ENCODE measurements at places on chromosomes 3 and 15.

DNA sequence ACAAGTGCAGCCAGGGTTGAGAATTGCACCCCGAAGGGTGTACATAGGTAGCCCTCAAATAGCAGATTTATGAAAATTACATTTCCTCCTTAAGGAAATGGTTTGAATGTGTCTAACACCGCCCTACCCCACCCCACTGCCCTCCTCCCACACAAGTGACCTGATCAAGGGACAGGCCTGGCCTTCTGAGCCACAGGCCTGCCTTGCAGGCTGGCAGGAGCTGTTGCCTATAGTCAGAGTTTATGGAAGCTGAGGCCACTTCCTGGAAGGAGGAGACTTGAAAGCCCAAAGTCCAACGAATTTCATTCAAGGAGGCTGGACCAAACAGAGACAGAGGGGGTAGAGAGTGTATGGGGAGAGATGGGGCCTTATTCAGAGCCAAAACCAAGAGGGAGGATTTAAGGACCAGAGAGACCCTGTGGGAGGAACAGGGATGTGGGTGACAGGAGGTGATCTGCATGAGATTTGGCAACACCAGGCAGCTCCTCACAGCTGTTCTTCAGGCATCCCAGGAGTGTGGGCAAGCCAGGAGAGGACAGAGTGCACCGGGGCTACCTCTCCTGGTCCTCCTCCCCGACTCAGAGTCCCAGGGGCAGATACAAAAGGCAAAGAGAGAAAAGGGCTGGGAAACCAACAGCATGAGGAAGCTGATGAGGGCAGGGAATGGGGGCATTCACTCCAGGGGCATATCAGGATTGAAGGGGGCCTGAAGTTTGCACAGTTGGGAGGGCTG, 100.4 kb upstream of the HES1 start:
- DNase-seq: no peak

- DNase-seq: no peak
Observed at GRCh38 chr3:93904568-93904967, 69.1 kb downstream of the PROS1 start.

GRCh38 chr3:157789162-157789561, 285.9 kb upstream of the VEPH1 start:
- DNase-seq: no peak

- no peak for DNase-seq
Observed at GRCh38 chr3:189797103-189797750, 166.0 kb downstream of the TP63 start.

GRCh38 chr3:156664831-156665178, 9.6 kb upstream of the TIPARP start:
- no peak for DNase-seq

DNA sequence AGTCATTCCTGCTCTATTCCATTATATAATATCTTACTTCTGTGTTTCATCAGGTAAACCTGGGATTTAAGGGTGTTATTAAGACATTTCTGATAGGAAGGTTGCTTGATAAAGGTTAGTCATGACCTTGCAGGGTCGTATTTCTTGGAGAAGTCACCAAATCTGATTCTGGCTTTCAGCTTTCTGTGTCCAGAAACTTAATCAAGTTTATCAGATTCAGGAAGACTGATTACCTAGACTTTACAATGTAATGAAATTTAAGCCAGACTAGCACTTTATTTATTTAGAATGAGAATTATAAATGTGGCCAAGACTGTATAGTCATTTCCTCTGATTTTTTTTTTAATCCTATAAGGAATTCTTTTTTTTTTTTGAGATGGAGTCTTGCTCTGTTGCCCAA, 81.9 kb downstream of the NEO1 start:
- DNase-seq: no peak

DNA sequence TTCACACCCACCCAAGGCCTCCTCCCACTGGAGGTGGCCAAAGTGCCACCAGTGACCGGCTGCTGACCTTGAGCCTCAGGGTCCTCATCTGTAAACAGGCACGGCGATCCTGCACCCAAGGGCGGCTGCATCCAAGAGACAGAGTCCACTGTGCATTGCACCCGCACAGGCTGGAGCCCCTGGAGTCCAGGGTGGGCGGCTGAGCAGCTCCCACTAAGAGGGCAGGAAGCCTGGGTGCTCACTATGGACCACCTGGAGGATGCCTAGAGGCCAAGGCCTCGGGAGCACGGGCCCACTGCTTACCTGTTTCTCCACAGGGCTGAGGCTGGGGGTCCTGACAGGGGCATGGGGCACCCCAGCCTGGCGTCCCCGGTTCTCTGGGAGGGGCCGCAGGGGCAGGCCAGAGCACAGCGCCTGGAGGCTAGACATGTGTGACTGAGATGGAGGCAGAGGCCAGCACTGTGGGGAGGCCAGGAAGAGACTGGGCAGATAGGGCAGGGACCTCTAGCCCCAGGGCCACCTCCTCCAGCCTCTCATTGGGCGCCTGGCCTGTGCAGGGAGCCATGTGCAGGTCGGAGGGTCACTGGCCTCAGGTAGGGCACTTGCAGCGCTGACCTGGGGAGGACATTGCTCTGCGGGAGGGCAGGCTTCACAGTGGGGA, at the start of gene UROC1:
UROC1 (minus strand) TSS at position 483 of the 661 bp plus-strand sequence; CDS start at position 429, 54 bp downstream.
- no peak for DNase-seq

DNA sequence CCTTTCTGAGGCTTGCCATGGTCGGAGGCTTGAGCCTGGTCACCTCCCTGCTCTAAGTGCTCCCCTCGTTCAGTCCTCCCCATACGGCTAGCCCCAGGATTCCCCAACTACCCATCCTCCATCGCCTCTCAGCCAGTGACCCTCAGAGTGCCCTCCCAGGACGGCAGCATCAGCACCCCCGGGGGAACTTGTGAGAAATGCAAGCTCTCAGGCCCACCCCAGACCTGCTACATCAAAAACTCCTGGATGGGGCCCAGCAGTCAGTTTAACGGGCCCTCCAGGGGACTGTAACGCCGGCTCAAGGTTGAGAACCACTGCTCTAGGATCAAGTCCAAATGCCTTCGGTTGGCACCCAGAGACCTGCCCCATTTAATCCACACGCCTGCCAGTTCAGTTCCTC, 6.9 kb downstream of the ADAMTS17 start:
- no peak for DNase-seq

DNA sequence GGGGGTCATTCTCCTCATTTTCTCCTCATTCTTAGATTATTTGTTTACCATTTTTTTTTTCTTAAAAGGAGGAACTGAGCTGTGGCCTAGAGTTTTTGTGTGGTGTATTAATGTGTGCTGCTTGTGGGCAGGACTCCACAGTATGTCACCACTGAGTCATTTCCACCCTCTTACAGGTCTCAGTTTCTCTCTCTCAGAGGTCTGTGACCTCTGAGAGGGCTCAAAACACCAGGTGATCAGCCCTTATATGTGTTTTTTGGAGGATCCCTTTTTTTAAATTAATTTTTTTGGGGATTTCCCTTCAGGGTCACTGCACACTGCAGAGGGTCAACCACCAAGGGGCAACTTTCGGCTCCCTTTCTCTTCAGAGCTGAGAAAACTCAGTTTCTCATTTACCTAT, 166.4 kb downstream of the SUCNR1 start:
- no peak for DNase-seq

DNA sequence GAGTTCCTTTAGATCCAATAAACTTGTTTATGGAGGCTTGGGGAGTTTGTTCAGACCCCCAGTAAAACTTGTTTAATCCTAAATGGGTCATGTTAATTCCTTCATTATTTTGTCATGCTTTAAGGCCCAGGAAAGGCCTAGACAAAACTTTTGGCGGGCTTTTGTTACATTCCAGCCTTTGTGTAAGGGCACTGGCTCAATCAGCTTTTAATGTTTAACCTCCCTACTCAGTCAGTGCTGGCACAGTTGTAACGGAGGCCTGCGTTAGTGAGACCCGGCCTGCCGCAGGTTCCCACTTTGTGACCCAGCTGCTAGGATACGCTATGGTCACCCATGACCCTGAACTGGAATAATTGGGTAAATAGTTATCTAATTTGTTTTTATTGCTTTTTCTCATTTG, 59.2 kb downstream of the OXSM start:
- DNase-seq: no peak

DNA sequence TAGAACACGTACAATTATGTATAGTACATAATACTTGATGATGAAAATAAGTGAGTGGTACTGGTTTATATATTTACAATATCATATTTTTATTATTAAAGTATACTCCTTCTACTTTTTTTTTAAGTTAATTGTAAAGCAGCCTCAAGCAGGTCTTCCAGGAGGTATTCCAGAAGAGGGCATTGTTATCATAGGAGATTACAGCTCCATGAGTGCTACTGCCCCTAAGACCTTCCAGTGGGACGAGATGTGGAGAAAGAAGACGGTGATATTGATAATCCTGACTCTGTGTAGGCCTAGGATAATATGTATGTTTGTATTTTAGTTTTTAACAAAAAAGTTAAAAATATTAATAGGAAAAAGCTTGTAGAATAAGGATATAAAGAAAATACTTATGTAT, 40.3 kb upstream of the SCN5A start:
- no peak for DNase-seq

- no peak for DNase-seq
Observed at GRCh38 chr3:48023377-48023776, 7.2 kb upstream of the MAP4 start.

GRCh38 chr15:97995881-97996603, 35.5 kb downstream of the ARRDC4 start:
- DNase-seq: peak; percentile 56

DNA sequence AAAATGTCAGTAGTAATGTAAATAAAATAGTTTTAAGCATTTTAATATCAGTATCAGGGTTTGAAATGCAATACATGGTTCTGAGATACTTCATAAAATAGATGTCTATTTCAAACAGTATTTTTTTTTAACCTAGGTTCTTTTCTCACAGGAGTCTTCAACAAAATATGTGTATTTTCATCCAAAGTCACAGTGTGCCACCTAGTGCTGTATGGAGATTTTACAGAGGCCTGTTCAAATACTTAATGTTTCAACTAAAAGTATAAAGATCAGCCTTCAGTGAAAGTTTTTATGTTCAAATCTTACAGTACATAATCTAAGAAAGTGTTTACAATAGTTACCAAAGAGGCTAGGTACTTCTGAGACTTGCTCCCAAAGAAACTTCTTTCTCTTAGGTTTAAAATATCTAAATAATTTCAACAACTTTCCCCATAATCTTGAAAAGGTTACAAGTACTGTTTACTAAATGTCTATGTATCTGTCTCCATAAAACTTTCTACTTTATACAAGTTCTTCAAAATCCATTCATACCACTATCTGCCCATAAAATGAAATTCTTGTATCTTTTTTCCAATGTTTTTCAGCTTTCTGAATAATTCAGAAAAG, 38.3 kb downstream of the SCAPER start:
- no peak for DNase-seq

- DNase-seq: no peak
Observed at GRCh38 chr3:5389057-5389456, 201.6 kb downstream of the EDEM1 start.

DNA sequence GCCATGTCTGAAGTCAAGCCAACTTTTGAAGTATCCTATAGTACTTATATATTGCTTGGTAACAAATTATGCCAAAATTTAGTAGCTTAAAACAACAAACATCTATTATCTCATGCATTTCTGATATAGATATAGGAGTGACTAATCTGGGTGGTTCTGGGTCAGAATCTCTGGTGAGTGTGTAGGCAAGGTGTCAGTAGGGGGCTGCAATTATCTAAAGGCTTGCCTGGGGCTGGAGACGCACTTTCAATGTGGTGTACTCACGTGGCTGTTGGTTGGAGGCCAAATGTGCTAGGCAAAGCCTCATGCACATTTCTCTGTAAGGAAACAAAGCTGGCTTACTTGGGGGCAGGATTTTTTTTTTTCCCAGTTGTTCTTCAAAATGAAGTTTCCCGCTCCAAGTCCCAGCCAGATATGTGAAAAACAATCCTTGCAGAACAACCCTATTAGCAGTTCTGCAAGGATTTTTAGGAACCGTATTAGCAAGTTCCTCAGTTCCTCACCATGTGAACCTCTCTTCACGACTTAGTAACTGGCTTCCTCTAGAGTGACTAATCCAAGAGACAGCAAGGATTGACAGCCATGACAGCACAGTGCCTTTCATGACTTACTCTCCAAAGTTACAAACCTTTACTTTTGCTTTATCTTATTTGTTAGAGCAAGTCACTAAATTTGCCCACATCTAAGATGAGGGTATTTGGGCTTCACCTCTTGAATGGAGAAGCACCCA, 25.8 kb downstream of the GREM1 start:
- peak; percentile 22 for DNase-seq

GRCh38 chr3:127741690-127742089, 68.9 kb downstream of the ABTB1 start:
- DNase-seq: no peak

GRCh38 chr3:144810160-144810559, 838.5 kb downstream of the DIPK2A start:
- peak; percentile 20 for DNase-seq

DNA sequence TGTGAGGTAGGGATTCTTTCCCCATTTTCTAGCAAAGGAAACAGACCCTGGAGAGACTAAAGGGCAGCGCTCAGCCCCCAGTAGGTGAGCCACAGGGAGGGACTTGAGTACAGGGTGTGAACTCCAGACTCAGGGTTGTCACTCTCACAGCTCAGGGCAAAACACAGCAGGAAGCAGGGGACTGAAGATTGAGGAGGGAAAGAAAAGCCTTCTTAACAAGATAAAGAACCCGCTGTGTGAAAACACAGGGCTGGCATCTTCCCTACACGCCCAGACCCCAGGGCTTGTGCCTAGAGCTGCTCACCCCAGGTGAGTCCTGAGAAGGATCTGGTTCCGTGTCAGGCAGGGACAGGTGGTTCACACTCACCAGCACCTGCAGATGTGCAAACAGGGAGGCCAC, 59.6 kb downstream of the ABTB1 start:
- DNase-seq: no peak

DNA sequence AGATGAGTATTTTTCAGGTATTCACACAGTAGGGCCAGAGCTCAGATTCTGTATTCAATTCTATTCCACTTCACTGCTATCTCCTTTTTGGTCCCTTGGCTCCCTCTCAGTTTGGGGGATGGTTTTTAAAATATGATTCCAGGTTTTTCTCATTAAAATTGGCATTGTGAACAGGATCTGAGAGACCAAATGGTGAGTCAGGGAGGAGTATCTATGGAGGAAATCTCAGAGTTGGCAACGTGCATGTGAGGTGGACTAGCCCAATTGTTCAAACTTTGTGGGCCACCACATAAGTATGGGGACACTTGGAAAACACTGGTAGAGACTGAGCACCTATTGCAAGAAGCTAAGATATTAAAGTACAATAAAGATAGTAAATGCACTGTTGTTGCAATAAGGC, 53.9 kb upstream of the TTC14 start:
- no peak for DNase-seq

GRCh38 chr15:69666921-69667811, 214.5 kb downstream of the RPLP1 start:
- peak; percentile 77 for DNase-seq

- DNase-seq: no peak
Observed at GRCh38 chr3:4977853-4978203, 1.4 kb upstream of the BHLHE40 start.

Measured in inflammatory macrophage treated with lipopolysaccharide for 1 hour (primary cell).